LNCaP clone FGC (cell line): ENCODE measurements at places on chromosomes 2 and 18.

DNA sequence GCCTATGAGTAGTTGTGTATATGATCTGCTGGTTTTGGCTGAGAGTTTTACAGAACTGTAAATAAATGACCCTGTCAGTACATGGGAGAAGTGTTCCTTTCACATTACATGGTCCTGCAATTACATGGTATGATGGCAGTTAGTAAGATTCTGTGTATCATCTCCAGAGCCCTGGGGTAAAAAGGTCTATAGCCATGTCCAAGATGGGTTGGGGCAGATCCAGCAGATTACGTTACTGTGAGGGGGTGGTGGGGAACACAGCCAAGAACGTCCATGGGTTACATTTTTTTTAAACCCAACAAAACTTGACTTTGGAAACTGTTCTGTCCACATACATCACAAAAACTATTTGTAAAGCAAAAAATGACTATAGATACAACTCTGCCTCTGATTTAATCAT is 64.2 kb upstream of the LMAN1 start:
- no peak for DNase-seq

- no peak for DNase-seq
These were observed 4.4 kb upstream of the BAZ2B start for GRCh38 chr2:159620796-159621195.

DNA sequence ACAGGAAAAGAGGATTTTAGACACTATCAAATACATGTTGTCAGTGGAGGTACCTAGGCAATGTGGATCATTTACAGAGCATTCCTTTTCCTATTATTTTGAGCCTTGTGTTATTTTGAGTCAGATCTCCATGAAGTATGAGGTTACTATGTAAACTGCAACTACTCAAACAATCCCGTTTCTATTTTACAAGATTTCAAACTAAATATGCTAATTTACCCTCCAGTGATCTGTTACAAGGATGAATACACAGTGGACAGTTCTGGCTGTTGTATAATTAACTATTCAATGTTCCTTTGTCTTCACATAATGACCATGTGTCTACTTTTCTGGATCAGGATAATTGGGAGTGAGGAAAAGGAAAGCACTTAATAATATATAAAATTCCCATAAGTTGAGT is 4.6 kb downstream of the HOXD1 start:
- DNase-seq = no peak

GRCh38 chr18:48826806-48827205 is 124.0 kb downstream of the SMAD7 start:
- DNase-seq = no peak

DNA sequence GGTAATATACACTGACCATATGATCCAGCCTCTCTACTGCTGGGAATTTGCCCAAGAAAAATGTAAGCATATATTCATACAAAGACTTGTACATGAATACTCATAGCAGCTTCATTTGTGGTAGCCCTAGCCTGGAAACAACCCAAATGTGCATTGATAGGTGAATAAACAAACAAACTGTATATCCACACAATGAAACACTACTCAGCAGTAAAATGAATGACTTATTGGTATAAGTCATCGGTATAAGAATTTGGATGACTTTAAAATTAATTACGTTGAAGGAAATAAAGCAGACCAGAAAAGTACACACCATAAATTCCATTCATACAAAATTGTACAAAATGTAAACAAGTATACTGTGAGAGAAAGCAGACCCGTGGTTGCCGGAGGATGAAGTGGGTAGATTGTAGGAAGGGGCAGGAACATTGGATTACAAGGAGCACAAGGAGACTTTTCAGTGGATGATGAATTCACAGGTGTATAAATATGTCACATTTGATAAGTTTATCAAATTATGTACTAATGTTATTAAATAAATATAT is 376.7 kb downstream of the TDRD15 start:
- DNase-seq = no peak

- DNase-seq = no peak
These were observed 1.5 kb upstream of the IL1RL2 start for GRCh38 chr2:102185347-102185746.
